Hepatic stellate cell (primary cell): ENCODE measurements at places on chromosomes 13 and 19.
A peak's percentile ranks its signal among the peaks of the same experiment; 100 is the strongest.

- no peak for DNase-seq
Measured at GRCh38 chr13:51523082-51523518, 61.2 kb upstream of the WDFY2 start.

DNA sequence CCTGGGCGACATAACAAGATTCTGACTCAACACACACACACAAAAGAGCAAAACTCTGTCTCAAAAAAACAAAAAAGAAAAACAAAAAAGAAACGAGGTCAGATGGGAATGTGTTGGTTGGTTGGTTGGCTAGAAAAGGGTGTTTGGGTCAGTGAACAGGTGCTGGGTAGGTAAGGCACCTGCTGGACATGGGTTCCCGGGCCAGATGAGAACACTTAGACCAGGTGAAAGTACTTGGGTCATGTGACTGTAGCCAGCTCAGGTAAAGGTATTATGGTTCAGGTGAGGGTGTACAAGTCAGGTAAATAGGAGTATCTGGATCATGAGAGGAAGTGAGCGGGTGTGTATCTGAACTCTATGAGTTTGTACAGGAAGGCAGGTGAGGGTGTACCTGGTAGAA is 14.5 kb upstream of the ZNF414 start:
- no peak for DNase-seq

GRCh38 chr13:111533900-111534683 is 213.7 kb downstream of the TEX29 start:
- DNase-seq, result no peak

- no peak for DNase-seq
Measured at GRCh38 chr19:19151418-19151817, 13.1 kb upstream of the TMEM161A start.

DNA sequence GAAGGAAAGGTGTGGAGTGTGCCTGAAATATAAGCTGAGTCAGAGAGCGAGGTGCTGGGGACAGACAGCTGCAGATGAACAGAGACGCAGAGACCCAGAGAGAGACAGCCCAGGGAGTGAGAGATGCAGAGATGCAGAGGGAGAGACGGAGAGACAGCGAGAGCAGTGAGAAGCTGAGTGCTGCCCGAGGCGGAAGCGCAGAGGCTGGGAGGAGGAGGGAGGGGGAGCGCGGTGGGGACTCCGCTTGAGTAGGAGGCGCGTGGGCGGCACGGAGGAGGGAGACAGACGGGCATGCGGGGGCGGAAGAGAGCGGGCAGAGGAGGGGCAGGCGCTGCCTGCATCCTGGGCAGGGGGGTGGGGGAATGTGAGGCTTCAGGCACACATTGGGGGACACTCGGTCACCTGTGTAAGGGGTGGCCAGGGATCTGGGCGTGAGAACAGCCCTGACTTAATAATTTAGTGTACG is 25.7 kb downstream of the SLC8A2 start:
- DNase-seq, result peak; percentile 60

GRCh38 chr19:43779820-43780219 is 953 bp downstream of the KCNN4 start:
- DNase-seq, result no peak

GRCh38 chr13:51704399-51705313 is 99.3 kb downstream of the DHRS12 start:
- no peak for DNase-seq

DNA sequence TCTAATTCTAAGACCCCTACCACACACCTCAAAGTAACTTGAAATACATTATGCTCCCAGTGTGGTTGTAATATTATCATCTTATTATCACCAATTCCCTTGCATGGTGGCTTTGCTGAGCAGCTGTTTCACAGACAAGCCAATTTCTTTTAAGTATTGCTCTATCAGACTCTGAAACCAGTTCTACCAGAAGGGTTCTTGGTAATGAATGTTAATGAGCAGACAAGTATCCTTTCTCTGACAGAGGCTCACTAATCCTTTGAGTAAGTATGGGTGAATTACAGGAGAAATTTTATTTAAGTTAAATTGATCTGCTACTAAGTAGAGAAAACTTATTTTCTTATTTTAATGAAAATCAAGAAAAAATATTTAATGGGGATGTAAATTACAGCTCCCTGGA is 326.0 kb downstream of the GPC6 start:
- no peak for DNase-seq

- no peak for DNase-seq
Measured at GRCh38 chr19:53086949-53087348, 16.3 kb downstream of the ZNF160 start.

GRCh38 chr13:40661875-40662665 is 4.4 kb downstream of the FOXO1 start:
- DNase-seq, result no peak

- DNase-seq, result no peak
Measured at GRCh38 chr13:39345982-39346381, 257.0 kb downstream of the LHFPL6 start.

DNA sequence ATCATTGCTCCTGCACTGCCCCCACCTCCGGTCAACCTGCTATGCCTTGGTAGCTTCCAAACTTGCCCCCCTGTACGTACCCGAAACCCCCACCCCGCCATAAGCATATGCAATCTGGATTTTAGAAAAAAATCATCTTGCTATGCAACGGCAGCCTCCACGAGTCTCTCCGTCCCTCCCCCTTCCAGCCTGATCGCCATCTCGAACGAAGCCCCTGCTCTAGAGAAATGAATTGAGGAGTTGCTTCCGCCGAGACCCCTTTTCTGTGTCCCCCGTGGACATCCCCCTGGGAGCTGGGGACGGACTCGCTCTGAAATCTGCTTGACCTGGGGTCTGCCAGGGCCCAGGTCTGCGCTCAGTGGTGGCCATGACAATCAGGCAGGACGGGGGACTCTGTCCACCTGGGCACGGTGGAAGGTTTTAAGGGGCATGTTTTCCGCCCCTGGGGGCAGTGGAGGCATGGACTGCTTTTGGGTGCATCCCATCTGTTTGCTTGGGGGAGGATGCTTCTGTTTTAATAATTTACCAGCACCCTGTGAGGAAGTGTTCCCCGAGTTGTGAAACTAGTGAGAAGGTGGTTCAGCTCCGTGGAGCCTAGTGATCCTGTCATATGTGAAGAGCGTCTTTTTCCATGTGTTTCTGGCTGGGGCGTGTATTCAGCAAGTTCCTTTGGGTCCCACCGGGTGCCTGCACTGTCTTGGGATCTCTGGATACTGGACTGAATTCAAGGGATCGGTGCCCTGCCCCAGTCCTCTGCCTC is 1.0 kb downstream of the KDM4B start:
- no peak for DNase-seq

- DNase-seq, result no peak
Measured at GRCh38 chr13:109682534-109683244, 103.7 kb downstream of the IRS2 start.

DNA sequence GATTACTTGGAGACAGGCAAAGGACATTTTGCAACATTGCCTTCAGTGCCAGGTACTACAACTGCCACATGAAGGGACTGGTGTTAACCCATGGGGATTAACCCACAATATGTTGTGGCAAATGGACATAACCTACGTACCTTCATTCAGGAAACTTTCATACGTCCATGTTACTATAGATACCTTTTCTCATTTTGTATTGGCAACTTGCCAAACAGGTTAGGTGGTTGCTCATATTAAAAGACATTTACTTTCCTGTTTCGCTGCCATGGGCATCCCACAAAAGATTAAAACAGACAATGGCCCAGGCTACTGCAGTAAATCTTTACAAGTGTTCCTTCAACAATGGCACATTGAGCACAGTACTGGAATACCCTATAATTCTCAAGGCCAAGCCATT is 925.3 kb downstream of the SLITRK6 start:
- no peak for DNase-seq

DNA sequence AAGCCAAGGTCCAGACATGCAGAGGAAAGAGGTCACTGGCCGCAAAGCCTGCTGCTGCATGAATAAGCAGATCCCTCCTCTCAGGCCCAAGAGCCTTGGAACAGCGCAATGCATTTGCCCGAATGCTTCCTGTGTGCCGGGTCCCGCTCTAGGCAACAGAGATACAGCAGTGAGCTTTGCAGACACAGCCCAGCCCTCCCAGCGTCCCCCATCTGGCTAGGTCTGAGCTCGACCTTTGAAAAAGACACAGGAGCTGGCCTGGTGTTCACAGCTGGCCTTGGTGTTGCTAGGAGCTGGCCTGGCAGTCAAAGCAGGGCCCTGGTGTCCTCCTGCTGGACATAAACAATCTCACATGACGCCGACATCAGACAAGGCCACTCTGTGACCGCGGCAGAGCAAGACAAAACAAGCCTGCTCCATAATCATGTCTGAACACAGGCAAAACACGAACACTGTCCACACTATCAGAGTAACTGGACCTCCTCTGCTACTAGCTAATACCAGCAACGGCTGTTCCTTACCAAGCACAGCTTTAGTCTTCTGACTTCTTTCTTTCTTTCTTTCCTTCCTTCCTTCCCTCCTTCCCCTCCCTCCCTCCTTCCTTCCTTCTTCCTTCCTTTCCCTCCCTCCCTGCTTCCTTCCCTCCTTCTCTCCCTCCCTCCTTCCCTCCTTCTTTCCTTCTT is 5.7 kb upstream of the PEX11G start:
- DNase-seq, result peak; percentile 65

GRCh38 chr19:43286096-43286495 is 16.8 kb upstream of the PSG9 start:
- no peak for DNase-seq

DNA sequence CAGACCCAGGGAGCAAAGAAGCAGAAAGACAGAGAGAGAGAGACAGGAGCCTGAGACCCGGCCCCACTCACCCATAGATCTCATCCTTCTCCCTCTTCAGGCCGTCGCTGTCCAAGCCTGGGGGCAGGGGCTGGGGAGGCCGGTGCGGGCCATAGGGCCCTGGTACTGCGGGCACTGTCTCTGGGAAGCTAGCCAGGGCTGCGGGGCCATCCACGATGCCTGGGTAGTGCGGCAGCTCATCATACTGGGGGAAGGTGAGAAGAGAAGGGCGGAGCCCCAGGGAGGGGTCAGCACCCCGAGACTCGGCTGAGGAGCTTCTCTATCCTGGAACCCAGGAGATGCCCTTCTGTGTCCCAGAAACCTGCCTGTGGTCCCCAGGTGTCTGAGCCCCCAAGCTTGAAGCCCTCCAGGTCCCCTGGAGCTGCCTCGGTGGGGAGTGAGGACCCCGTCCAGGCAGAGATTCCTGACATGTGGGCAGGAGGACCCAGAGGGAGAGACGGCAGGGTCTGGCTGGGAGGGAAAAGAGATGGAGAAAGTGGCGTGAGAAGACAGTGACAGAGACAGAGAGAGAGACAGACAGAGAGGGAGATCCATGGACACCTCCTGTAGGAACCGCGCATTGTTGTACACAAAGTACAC is 2.1 kb downstream of the MEIS3 start:
- DNase-seq, result no peak

- DNase-seq, result no peak
Measured at GRCh38 chr13:113802761-113803160, 43.7 kb downstream of the TMEM255B start.

GRCh38 chr19:46111376-46111775 is 13.1 kb downstream of the IGFL3 start:
- DNase-seq, result no peak

GRCh38 chr13:90995614-90996013 is 351.9 kb upstream of the MIR17HG start:
- no peak for DNase-seq

- DNase-seq, result no peak
Measured at GRCh38 chr19:55340784-55341147, 1.1 kb downstream of the KMT5C start.

GRCh38 chr13:50387051-50387581 is 371.9 kb downstream of the KCNRG start:
- DNase-seq, result peak; percentile 13
